Renal pelvis (tissue), 12 donors: ENCODE measurements at places on chromosomes 3 and 15.

GRCh38 chr15:87881026-87881425 is 375.5 kb downstream of the NTRK3 start:
- DNase-seq = no peak

- no peak for DNase-seq
Measured at GRCh38 chr15:63198371-63199250, 9.2 kb downstream of the RAB8B start.

- no peak for DNase-seq
Measured at GRCh38 chr3:36364260-36364659, 16.0 kb upstream of the STAC start.

- DNase-seq = no peak
Measured at GRCh38 chr3:183583331-183584245, 28.1 kb upstream of the KLHL6 start.

DNA sequence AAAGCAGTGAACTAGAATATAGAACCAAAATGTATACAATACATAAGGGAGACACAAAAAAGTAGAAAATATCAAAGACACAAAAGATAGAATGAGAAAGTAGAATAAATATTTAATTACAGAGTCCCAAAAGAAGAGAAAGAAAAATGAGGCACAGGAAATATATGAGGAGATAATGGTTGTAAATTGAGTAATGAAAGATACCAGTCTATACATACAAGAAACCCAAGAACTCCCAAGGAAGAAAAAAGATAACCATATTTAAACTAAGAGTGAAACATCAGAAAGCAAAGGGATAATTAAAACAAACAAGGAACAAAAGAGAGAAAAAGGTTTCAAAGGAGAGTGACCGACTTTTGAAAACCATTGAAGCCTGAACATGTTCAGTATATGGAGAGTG is 47.3 kb downstream of the CPEB1 start:
- DNase-seq = no peak
